Fibroblast of mammary gland (primary cell): ENCODE measurements at places on chromosomes 7 and 10.

DNA sequence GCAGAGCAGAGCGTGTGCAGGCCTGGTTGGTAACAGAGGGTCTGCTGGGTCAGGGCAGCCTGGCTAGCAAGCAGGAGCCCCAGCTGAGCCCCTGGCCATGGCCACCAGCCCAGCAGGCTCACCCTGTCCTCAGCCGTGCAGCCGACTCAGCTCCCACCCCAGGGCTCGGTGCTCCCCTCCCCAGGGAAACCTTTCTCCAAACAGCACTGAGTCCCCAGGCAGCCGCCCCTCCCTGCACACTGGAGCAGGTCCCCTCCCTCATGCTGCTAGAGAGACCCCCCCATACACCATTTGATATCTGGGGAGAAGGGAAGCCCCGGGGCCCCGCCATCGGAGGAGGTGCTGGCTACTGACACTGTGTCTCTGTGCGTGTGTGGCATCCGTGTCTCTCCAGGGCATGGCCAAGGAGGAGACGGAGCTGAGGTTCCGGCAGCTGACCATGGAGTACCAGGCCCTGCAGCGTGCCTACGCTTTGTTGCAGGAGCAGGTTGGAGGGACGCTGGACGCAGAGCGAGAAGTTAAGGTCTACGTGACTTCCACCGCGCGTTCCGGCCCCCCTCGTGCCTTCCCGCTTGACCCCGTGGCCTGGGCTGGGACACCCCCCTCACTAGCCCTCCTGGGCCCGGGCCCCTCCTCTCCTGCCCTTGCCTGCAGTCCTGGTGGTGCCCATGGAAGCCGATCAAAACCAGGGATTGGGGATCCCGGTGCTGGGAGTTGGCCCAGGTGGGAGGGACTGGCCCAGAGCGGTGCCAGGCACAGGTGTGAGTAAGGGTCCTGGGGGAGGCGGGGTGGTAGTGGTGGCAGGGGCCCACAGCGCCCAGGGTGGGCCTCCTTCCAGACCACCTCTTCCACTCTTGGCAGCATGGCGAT is 45.0 kb upstream of the DPYSL4 start:
- no peak for DNase-seq

DNA sequence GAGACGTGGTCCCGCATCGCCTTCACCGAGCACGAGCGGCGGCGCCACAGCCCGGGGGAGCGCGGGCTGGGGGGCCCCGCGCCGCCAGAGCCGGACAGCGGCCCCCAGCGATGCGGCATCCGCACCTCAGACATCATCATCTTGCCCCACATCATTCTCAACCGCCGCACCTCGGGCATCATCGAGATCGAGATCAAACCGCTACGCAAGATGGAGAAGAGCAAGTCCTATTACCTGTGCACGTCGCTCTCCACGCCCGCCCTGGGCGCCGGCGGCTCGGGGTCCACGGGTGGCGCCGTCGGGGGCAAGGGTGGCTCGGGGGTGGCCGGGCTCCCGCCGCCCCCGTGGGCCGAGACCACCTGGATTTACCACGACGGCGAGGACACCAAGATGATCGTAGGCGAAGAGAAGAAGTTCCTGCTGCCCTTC is 737 bp downstream of the CNNM2 start:
- no peak for DNase-seq

DNA sequence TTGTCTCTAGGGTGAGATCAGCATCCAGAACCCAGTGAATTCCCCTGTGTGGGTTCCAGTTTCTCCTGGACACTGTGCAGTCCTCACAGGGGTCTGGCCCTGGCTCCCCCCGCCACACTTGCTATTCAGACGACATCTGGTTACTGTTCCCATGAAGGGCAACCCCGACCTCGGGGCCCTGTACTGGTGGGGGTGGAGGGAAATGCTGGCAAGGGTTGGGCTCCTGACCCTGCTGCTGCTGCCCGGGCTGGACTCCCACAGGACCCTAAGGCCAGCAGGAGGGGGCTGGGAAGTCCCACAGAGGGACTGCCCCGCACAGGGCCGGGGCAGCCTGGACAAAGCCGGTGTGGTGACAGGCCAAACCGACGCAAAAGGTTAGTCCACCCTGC is 768 bp upstream of the CPA1 start:
- DNase-seq, result no peak

GRCh38 chr7:3747467-3747866 is 446.4 kb downstream of the SDK1 start:
- no peak for DNase-seq

DNA sequence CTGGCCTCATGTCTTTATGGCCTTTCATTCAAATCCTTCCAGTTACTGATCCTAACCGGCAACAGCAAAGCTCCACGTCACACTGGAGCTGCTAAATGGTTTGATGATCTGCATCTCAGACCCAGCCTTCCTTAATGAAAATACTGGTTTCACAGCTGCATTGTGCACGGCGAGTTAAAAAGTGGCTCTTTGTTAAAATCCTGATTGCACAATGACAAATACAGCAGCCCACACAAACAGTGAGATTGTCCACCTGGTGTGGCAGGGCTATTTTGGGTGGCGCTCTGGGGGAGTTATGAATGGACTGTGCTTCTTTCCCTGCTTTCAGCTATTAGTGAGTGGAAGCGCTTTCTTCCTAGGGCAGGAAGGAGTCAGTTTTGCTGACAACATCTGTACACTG is 63.4 kb upstream of the C1QL3 start:
- no peak for DNase-seq

GRCh38 chr10:113983552-113983951 is 60.1 kb upstream of the ADRB1 start:
- no peak for DNase-seq

DNA sequence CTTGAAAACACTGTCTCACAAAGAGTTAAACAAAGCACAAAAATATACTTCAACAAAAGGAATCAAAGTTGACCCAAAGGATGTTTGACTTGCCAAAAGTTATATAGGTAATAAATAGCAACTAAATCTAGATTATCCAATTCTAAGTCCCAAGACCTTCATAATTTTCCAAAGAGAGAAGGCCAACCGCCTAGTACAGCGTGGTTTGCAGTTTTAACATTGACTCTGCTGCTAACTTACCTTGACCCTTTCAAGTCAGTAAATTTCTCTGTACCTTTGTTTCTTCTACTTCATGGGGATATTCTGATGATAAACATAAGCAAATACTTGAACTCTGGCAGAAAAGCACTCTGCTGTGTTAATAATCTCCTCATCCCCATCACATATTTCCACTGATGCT is 1.9 kb upstream of the GPR22 start:
- no peak for DNase-seq

- peak; percentile 82 for DNase-seq
Measured at GRCh38 chr7:135672560-135673359, 10.4 kb downstream of the STMP1 start.

- DNase-seq, result peak; percentile 11
Measured at GRCh38 chr7:147516391-147516790, 1074.2 kb upstream of the C7orf33 start.

GRCh38 chr10:96509017-96509641 is 4.6 kb downstream of the TLL2 start:
- DNase-seq, result peak; percentile 42

DNA sequence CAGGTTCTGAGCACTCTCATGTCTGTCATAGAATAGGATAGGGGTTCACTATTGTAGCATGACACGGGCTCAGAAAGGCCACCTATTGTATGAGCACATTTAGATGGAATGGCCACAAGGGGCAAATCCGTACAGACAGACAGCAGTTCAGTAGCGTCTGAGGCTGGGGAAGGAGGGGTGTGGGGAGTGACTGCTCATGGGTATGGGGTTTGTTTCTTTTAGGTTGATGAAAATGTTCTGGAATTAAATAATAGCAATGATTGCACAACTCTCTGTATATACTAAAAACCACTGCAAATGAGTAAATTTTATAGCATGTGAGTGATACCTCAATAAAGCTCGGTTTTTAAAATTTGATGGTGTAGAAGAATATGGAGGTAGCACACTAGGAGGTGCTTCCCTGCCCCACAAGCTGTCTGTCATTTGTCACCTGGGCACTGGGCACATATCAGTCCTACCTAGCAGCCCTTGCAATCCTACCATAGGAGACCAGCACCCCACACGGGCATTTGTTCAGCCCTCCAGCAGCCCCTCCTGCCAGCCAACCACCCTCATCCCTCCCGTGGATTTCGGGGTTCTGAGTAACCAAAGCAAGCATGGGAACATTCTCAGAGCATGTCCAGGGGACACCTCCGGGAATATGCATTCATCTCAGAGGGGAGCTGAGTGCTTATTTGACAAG is 35.2 kb downstream of the KCNMA1 start:
- peak; percentile 59 for DNase-seq

GRCh38 chr7:131161103-131161502 is 166.6 kb upstream of the MKLN1 start:
- DNase-seq, result peak; percentile 30

GRCh38 chr10:78331391-78331922 is 297.8 kb downstream of the RPS24 start:
- DNase-seq, result peak; percentile 79

DNA sequence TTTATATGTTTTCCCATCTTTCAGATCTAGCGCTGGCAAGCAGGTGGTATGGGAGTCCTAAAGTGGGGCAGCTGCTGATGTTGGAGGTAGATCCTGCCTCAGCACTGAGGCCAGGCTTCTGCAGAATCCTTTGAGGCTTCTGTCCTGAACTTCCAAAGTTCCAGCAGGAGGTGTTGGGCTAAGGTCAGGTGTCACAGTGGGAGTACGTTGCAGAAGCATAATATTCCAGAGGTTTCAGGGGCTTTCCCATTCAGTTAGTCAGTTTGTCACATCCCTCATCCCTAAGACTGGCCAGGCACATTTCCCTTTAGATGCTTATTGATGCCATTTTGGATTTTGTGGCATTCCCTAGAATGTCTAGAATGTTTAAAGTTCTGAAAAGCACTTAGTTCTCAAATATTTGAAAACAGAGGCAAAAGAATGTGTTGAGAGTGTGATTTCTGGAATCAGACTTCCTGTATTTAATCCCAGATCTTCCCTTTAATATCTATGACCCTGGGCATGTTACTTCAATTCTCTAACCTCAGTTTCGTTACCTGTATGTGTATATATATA is 319.1 kb upstream of the PHYHIPL start:
- DNase-seq, result no peak

GRCh38 chr7:106277976-106278375 is 6.8 kb downstream of the NAMPT start:
- DNase-seq, result peak; percentile 42

DNA sequence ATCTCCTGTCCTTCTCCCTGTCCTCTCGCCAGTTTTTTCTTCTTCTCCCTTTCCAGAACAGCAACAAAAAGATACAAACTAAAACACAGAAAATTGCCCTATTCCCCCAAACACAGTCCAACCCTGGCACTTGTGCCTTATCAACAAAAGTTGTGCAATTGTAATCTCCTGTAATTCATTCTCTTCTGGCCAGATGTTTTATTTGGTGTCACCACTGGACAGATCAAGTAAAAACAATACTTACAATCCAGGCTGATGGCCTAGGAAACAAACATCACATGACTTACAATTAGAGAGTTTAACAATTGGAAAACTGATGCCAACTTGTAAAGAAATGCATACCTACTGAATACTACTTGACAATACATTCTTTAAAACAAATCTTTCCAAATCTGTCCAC is 231.6 kb downstream of the ETV1 start:
- no peak for DNase-seq

GRCh38 chr10:69506487-69506833 is 55.2 kb downstream of the TSPAN15 start:
- no peak for DNase-seq

DNA sequence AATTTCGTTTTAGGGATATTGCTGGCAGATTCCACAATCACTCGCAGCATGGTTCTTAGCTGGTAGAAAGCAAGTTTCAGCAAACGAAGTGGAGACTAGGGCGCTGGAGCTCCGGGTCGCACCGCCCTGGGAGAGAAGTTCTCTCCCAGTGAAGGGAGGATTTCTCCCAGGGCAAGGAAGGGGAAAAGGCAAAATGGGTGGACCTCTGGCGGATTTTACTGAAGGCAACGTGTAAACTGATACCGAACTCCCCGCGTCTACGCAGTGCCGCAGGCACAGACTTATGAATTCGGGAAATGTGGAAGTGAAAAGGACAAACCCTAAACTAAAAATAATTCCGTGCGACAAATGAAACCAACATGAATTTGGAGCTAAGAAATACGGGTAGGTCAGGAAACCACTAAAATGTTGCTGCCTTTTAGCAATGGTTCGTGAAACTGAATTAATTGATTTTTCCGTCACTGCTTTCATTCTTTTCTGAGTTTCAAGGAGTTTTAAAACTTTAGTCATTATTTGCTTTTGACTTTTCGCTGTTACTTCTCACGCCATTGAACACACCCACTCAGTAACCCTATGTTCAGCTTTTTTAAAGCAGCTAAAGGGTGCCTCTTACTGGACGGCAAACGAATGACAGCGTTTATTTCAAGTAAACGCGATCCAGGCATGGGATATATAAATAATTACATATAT is at the start of gene MYOF:
MYOF (minus strand) TSS at position 190 of the 690 bp plus-strand sequence; CDS start at position 50, 140 bp downstream.
- DNase-seq, result peak; percentile 90

DNA sequence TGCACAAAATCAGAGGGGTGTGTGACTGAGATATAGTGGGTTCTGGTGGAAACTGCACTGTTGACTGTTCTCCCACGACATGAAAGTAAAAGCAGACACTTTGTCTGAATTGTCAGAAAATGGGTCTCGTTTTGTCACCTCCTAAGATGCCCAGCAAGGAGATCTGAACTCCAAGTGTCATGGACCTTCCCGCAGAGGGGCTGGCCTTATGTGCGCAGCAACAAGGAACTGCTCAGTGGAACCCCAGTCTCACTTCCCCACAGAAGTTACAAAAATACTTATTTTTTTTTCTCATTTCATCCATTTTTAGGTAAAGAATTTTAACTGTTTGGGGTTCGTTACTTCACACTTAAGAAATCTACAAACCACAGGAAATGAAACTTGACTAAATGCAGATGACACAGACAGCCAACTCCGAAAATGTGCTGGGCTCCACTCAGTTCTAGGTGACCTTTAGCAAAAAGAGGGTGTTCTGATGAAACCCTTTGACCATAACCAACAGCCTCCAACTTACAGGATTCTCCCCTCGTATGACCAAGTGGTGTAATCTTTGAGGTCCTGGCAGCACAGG is 115.0 kb downstream of the FAM107B start:
- no peak for DNase-seq

- DNase-seq, result no peak
Measured at GRCh38 chr7:120021085-120021484, 251.9 kb upstream of the KCND2 start.

GRCh38 chr7:3695602-3696001 is 394.6 kb downstream of the SDK1 start:
- peak; percentile 15 for DNase-seq

DNA sequence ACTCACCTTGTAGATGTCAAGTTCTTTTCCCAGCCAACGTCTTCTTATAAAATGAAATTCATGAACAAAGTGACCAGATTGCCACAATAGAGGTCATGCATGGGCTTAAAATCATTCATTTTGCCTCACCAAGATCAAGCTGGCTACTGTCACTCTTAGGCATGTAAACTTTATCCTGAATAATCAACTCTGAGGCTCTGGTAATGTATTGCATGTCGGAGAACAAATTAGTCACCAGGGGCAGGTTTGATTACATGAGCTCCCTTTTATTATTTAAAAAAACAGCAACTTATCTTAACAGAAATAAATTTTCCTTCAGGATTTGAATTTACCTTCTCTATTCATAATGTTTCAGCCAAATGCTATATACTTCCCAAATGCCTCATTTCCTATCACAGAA is 112.9 kb upstream of the SP4 start:
- no peak for DNase-seq

GRCh38 chr7:105745681-105746330 is 130.6 kb downstream of the ATXN7L1 start:
- no peak for DNase-seq

- no peak for DNase-seq
Measured at GRCh38 chr10:110553905-110554304, 13.6 kb upstream of the SMC3 start.
